ENCODE measurements at places on chromosomes 7 and 10.
A peak's percentile ranks its signal among the peaks of the same experiment; 100 is the strongest.

GRCh38 chr10:132457328-132458070 is 60.5 kb downstream of the PWWP2B start:
- DNase-seq = no peak

GRCh38 chr10:58335306-58336005 is 650 bp downstream of the UBE2D1 start:
- peak; percentile 44 for DNase-seq

- DNase-seq = no peak
Measured at GRCh38 chr7:143005632-143006260, 21.2 kb downstream of the OR9A2 start.

GRCh38 chr10:97838091-97838490 is 11.6 kb upstream of the GOLGA7B start:
- no peak for DNase-seq

- no peak for DNase-seq
Measured at GRCh38 chr10:50470345-50470744, 153.4 kb downstream of the SGMS1 start.

DNA sequence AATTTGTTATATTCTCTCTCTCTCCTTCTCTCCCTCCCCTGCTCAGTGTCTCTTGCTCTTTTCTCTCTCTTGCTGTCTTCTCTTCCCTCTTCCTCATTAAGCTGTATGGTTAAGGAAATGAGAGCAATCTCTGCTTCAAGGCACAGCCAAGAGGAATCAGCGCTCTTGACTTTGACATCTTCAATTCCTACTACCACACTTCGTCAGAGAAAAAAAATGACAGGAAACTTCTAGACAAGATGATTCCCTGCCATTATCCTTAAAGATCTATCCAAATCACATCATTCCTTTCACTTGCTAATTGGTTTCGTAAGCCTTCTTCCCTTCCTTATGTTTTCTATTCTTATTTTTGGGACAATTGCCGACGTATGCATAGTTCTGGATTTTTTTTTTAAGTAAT is 425.0 kb downstream of the KCNMA1 start:
- DNase-seq = no peak

GRCh38 chr7:28507525-28508282 is 95.4 kb downstream of the CREB5 start:
- no peak for DNase-seq

- DNase-seq = no peak
Measured at GRCh38 chr10:58888957-58889356, 287.5 kb upstream of the PHYHIPL start.

DNA sequence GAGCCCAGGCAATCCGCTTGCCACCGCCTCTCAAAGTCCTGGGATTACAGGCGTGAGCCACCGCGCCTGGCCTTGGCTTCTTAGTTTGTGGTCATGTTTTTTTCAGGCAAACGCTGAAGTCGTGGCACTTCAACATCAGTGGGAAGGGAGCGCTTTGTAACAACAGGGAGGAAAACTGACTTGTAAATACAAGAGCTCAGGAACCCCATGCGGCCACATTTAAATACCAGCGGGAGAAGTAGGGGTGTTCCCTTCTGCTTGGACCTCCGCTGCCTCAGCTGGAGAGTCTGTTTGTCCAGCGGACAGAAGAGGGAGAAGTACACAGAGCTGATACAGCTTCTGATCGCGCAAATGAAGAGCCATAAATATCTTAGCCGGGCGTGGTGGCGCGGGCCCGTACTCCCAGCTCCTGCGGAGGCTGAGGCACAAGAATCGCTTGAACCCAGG is 108.7 kb upstream of the KMT2C start:
- no peak for DNase-seq

DNA sequence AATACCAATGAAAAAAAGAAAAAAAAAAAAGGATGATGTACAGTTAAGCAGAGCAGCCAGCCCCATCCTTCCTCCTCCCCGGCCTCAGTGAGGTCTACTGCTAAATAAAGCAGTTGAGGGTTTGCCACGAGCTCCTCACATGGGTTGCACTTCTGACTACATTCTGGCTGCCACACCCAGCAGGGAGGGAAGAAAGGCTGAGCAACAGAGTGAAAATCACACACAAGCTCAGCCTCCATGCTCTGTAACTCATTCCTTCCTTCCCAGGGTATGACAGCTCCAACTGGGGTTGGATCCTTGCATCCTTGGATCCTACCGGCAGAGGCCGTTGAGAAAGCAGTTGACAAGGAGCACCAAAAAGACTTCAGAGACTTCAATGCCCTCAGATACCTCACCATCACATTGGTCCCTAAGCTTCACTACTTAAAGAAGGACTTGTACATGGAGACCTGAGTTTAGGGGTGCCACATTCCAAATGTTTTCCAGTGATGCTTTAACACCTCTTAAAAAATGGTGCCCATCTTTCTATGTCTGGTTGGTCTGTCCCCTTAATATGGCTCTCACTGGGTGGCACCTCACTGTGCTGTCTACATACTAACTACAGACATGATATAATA is 52.9 kb upstream of the PIK3CG start:
- DNase-seq = no peak

DNA sequence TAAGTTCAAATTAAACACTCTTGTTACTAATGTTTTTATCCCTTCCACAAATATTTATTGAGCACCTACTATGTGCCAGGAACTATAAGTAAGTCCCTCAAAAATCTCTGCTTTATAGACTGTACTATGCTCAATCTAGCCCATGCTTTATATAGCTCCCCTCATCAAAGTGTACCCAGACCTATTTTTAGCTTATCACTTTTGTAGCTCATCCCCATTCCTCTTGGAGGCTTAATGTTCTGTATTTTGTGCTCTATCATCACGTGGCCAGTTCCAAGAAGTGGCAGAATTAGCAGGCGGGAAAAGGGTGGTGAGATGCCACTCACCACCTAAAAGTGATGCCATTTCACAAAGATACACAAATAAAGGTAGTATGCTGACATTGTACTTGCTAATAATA is 138.1 kb upstream of the BET1 start:
- no peak for DNase-seq

DNA sequence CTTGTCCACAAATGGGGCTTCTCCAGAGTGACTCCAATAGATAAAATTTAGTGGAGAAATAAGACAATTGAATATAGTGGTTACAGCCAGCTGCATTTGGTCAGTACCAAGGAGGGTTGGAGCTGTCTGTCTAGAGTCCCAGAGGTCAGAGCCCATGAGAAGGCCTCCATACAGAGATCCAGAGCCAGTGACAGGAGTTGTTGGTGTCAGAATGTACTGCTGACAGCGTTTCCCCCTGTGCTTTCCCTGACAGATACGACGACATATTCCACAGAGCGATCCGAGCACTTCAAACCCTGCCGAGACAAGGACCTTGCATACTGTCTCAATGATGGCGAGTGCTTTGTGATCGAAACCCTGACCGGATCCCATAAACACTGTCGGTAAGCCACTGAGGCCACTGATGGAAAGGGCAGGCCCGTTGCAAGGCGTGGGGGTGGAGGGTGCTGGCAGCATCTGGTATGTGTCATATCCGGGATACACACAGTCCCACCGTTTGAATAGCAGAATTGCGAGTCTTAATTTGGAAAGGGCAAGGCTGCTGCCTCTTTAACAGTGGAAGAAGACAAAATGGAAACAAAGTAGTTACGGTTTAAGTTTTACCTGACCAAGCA is 483.6 kb downstream of the NRG3 start:
- no peak for DNase-seq

GRCh38 chr7:116305485-116306408 is 95.4 kb downstream of the TES start:
- no peak for DNase-seq

DNA sequence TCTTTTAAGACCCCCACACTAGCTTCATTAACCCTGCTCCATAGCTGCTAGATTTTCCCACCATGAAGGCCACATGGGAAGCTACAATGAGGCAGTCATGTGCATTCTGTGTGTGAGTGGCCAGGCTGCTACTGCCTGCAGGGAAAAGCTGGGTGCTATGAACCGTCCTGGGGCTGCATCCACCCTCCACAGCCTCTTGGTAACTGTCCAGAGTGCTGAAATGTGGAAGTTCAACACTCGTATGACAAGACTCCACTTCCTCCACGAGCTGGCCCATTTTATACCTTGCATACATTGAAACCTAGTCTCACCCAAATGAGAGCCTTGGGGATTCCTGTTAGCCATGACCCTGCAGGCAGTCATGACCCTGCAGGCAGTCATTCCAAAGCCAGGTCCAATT is 59.4 kb downstream of the CUZD1 start:
- DNase-seq = peak; percentile 24

Measured in KBM-7 (cell line).